Left ventricle myocardium superior (tissue), 1 donor: ENCODE measurements at places on chromosomes 1 and 21. TPM values are rescaled to one million over a fixed set of nuclear protein-coding genes. Genes with fewer than 3 reads are reported as not detected.

The FCRL2 gene
- not detected for total RNA-seq

The EIF3I gene
- 104 TPM for total RNA-seq

GRCh38 chr1:42146626-42147320 is 6.4 kb upstream of the GUCA2B start:
- DNase-seq, result peak; percentile 72

The CD1E gene
- 0.50 TPM for total RNA-seq

GRCh38 chr1:14263671-14264070 is 334.8 kb upstream of the KAZN start:
- DNase-seq, result no peak

The NPHS2 gene
- total RNA-seq, result not detected

DNA sequence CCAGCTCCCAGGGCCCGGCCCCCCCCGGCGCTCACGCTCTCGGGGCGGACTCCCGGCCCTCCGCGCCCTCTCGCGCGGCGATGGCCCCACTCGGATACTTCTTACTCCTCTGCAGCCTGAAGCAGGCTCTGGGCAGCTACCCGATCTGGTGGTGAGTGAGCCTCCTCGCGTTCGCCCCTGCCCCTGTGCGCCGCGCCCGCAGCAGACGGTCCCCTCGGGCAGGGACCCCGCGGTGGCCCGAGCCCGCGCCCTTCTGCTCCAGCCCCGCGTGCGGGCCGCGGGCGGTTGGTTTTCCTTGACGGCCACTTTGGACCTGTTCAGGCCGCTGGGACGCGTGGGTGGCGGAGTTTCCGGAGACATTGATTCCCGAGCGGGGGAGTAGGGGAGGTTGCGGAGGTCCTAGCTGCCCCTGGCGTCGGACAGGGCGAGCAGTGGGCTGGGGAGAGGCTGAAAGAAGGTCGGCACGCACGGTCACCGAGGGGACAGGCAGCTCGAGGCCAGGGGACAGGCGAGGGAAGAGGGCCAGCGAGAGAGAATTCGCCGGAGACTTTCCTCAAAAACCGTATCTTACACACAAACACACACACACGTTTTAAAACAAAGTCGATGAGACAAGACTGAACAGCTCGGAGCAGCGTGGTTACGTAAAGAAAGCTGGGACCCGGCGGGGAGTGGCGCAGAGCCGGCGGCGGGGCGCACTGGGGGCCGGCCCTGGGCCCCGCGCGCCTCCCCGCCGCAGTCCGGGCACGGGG is 427 bp downstream of the WNT3A start:
- no peak for DNase-seq

DNA sequence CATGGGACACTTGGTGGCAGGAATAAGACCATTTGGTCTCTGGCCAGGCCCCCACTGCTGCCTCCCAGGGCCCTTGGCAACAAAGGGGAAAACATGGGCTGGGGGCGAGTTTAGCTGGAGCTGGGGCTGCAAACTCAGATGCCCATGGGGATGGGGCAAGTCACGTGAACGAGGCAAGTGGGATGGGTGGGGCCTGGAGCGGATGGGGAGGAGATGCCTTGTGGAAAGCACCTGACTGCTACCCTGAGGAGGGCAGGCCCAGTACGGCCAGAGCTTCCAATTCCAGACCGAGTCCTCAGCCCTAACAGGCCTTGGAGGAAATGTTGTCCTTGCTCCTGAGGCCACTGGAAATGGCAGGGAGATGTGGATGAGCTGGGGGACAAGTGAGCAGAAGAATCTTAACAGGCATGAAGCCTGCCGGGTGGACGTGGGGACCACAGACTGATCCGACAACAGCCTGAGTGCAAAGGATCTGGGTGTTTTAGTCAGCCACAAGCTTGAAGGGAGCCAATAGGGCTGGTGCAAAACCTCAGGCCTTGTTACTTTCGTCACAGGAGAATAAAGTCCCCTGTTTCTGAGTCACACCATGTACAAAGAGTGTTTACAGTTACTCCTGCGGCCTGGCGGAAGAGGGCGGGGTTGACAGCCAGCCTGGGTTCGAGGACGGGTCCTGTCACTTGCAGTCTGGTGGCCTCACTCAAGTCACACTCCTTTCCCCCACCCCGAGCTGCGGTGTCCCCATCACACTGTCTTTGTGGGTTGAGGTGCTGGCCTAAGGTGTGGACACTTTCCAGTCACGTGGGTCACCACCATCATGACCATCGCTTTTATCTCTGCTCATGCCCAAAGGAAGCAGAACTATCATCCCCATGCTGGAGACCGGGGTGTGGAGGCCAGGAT is 19.1 kb downstream of the RUNX3 start:
- DNase-seq, result no peak

The XCL2 gene
- total RNA-seq, result not detected

The SAMD13 gene
- 1.7 TPM for total RNA-seq

- peak; percentile 83 for DNase-seq
Measured at GRCh38 chr1:151992303-151993083, 1.2 kb downstream of the S100A10 start.

The GJC2 gene
- total RNA-seq, result 1.7 TPM

DNA sequence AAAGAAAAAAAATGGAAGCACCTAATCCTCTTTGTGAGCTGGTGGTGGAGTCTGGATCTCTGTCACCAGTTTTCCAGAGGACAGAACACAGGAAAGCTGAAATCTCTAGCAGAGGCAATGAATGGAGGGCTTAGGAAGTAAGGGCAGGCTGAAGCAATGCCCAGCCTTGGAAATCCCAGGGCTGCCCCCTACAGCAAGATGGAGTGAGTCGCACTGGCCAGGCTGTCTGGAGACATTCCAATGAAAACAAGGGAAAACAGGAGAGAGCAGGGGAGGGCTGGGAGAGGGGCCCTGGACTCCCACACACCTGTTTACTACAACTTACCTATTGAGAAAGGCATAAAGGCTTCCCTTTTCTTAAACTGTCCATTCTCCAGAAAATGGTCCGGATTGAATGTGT is 25.9 kb downstream of the CYP2J2 start:
- DNase-seq, result no peak

GRCh38 chr1:247332623-247333361 is 1.1 kb upstream of the ZNF496 start:
- peak; percentile 46 for DNase-seq

- DNase-seq, result peak; percentile 74
Measured at GRCh38 chr1:25503551-25504426, 39.6 kb upstream of the LDLRAP1 start.

DNA sequence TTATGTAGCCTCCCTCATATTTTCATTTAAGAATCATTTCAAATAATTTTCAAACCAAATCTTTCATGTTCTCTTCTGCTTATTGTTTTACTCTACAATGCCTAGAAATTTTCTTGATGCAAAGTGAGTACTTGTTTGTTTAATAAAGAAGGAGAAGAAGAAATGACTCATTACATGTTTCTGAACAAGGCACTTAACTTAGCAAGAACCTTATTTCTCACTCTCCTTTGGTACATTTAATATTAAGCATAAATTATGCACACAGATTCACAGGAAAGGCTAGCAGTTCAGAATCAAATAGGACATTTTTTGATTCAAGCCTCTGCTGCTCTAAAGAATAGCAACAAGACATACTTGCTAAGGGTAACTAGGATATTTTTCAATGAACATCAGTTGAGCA is 9.1 kb downstream of the SCYL3 start:
- no peak for DNase-seq

DNA sequence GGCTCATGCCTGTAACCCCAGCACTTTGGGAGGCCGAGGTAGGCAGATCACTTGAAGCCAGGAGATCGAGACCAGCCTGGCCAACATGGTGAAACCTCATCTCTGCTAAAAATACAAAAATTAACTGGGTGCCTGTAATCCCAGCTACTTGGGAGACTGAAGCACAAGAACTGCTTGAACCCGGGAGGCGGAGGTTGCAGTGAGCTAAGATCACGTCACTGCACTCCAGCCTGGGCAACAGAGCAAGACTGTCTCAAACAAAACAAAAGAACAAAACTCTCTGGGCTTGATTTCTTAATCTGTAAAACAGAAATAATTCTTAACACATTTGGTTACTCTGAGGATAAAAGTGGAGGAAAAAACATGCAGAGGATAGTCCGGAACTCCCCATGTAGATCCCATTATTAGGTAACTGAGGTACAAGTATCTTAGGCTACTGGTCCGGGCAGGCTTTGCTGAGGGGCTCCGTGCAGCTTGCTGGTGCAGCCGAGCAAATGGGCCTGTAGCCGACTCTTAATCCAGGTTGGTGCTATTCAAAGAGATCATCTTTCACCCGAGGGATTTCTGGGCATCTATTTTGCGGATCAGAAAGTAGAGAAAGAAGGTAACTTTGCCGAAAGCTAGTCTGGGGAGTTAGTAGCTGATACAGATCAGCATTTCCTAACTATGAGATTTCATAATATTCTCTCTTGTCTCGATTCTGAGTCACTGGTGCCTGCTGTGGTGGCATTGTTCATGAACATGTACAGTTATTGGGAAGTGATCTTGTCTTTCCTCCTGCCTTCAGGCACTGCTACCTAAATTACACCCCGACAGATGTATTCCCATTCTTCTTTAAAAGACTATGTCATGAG is 56.8 kb downstream of the NFIA start:
- DNase-seq, result no peak

- no peak for DNase-seq
Measured at GRCh38 chr1:184150776-184151531, 99.4 kb downstream of the TSEN15 start.

The CELA3A gene
- total RNA-seq, result not detected

DNA sequence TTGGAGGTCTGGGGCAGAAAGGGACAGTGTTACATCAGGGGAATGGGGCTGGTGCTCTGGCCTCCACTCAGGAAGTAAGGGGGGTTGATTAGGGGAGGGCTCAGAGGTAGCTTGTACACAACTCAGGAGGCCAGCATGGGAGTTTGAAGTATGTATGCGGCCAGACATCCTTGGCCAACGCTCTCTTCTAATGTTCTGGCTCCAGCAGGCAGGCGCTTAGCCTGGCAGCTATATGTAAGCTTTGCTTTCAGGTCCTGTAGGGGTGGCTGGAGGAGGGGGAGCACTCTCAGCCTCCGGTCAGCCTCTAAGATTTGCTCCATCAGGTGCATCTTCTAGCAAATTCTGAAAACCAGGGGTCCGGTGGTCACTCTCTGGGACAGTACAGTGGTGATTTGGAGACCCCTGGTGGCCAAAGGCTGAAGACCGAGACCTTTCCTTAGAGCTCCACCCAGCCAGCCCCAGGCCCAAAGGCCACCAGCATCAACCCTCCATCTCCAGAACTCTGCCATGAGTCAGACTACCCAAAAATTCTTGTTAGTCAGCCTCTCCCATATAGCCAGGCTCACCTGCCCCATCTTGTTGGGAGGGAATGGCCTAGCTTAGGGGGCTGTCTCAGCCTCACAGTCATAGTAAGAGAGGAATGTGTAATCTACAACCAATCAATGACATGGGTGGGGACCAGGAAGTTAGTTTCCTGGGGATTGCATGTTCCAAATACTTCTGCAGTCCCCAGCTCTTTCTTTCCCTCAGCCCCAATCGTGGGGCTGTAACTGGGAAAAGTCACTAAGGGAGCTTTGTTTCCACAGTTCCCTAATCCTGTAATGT is 9.7 kb upstream of the COL8A2 start:
- peak; percentile 62 for DNase-seq

- no peak for DNase-seq
Measured at GRCh38 chr1:17877316-17877715, 122.2 kb downstream of the ACTL8 start.

DNA sequence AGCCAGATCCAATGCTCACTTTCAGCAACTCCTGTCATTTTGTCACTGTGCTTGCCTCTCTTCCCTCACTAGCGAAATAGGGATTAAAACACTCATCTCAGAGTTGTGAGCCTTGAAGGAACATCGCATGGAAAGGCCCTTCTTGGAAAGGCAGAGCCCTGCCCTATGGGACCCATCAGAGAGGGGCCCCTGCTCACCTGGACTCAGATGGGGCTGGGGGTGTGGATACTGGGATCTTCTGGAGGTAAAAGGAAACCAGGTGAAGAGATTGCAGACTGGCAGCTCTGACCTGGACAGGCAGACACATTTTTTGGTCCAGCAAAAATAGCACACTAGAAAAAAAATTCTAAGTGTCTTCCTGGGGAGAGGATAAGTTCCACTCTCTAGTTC is 54.2 kb upstream of the EPS8L3 start:
- no peak for DNase-seq

- no peak for DNase-seq
Measured at GRCh38 chr1:51063121-51063520, 38.9 kb upstream of the C1orf185 start.

The RAVER2 gene
- 32.6 TPM for total RNA-seq

The RAB25 gene
- not detected for total RNA-seq

DNA sequence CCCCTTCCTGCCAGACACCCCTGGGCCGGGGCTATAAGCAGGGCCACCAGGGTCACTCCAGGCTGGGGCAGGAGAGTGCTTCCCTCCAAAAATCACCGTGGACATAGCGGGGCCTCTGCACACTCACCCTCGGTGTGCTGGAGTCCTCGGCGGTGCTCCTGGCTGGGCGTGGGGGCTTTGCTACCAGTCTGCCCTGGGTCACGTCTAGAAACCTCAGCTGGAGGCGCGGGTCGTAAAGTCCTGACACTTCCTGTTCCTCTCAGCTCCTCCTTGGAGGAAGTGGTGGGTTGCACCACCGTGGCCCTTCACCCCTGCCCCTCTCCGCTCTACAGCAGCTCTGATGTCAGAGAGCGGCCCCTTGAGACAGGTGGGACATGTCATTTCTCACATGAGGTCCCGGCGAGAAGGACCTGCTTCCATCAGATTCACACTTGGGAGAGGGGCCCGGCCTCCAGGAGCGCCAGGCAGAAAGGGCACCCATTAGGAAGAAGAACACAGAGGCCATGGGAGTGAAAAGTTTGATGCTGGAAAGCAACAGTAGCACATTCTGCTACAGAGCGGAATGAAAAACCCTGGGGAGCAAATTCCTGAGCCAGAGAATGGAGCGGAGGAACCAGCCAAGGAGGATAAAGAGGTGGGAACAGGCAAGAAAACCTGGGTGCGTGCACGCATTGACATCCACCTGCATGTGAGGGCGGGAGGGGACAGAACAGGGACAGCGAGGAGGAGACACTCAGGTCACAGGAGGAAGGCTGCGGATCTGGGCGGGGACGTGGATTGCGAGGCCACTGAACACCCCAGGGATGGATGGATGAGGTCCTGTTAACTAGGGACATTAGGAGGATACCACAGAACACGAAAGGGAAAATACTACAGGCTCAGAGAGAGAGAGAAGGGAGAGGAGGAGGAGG is at the start of gene ITGB2:
Gene ITGB2 (minus strand): TSS at position 206 of the 911 bp plus-strand sequence. CDS start 10,117 bp downstream, outside the sequence.
- peak; percentile 72 for DNase-seq

The IFNLR1 gene
- total RNA-seq, result 3.7 TPM

DNA sequence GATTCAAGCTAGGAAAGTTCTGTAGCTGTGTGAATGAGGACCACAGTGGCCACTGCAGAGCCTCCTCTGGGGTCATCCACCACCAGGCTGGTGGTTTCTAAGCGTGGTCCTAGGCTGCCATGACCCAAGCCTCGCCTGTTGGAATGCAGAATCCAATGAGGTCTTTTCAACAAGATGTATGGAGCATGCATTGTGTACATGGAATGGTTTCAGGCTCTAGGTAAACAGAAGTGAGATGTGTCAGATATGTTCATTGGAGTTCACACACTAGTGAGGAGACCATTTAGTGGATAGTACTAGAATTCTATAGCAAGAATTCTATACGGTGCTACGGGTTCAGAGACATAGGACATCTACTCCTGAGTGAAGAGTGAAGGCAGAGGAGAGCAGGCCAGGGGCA is 10.7 kb downstream of the RNU5D-1 start:
- no peak for DNase-seq
